DND-41 (cell line): ENCODE measurements at places on chromosomes 6 and 20.

GRCh38 chr20:29690274-29690673 lies 1567.2 kb upstream of the DEFB115 start:
- no peak for DNase-seq

DNA sequence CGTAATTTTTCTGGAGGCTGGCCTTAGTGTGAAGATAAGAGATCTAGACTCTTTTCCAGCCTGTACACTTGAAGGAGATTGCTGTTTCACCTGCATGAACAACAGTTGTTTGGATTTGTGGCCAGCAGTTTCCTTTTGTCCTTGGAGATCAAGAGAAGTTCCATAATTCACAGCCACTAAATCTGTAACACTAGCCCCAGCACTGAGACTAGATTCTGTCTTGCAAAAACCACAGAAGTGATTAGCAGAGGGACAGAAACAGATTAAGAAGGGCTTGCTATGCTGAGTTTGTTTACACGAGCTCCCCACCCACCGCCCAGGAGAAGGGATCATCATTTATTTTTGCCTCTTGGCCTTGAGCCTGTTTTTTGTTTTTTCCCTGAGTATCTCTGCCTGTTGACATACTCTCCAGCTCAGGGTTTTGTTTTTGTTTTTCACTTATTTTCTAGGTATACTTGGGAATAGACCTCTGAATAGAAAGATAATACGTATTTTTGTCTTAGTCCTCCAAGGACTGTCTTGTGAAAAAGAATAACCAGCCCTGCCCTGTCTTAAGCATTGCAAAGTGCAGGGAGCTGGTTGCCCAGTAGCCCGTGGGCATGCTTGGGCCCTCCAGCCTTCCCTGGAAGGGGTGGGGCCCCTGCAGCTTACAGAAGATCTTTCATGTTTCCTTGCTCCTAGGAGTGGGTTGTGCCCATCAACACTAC lies 93.1 kb upstream of the SOX4 start:
- no peak for DNase-seq

DNA sequence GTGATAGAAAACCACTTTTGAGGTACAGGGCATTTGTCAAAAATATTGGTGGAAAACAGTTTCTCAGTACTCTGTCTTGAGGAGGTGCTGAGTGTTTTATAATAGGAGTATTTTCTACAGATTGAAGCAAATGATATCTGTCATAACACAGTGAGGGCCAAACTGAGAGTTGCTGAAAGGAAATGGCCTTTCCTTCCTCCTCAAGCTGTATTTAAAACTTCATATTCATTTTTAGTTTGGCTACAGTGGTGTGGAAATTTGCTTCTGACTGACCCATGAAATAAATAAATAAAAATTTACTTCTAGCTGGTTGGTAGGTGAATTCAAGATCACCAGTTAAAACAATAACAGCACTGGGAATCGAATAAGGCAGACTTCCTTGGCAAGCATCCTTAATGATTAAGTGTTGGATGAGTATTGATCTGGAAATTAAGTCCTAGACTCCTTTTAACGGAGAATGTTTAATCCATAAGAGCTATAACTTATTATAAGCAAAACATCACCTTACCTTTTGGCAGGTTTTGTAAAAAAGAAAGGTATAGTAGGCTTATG lies 828.6 kb upstream of the CITED2 start:
- DNase-seq, result no peak

- DNase-seq, result no peak
Observed at GRCh38 chr20:47230811-47231256, 125.7 kb downstream of the ZMYND8 start.

- no peak for DNase-seq
Observed at GRCh38 chr6:87788141-87788540, 86.1 kb upstream of the AKIRIN2 start.

GRCh38 chr6:148674306-148674705 lies 72.5 kb upstream of the UST start:
- no peak for DNase-seq

DNA sequence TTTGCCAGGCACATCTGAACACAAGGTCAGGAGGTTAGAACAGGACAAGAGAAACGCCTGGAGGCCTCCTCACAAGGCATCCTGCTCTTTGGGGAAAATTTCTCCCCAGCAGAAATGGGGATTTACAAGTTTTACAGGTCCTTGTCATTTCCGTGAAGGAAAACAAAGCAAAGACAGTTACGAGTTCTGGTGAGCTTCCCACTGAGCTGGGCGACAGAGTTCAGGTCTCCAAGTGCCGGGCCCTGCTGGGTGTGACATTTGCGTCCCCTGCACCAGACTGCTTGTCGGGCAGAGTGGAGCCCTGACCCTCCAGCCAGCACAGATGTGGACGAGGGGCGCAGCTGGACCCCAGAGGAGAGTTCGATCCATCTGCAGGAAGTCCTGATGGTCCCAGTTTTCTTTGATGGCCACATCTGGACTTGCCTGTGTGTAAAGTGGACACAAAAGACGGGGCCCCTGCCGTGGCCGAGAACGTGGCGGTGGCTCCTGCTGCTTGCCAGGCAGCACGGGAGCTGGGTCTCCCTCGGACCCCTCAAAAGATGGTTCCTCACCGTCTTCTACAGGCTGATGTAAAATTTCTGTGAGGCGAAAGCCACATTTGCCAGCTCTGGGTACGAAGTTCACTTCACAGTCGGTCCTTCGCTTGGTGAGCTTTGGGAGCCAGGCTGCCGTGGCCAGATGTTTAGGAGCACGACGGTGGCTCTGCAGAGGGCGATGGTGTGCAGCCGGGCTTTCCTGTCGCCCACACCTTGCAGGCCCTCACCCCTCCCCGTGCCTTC lies 5.2 kb upstream of the ADRM1 start:
- no peak for DNase-seq

DNA sequence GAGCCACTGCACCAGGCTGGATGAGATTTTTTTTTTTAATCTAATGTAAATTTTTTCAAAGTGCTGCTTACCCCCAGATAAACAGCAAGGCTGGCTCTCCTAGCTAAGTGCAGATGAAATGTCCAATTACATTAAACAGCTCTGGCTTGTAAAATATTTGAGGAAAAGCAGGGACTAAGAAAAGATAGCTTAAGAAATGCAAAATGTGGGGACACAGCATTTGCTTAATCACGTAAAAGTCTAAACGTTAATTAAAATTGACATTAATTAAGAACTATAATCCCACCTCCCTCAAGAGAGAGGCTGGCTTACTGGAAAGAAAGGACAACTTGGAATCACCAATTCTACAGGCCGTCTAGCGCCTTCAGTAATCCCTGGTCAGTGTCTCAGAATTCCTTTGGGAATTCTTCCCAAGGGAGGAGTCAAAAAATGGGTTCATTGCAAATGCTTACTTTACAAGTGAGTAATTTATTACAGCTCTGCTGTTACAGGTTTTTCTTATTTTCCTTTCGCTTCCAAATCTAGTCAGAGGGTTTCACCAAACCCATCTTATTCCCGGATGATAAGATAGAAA lies 13.6 kb upstream of the MARCKS start:
- no peak for DNase-seq

- DNase-seq, result no peak
Observed at GRCh38 chr20:36493801-36494114, 47.6 kb upstream of the MYL9 start.

GRCh38 chr6:42970871-42971612 lies 7.9 kb downstream of the PEX6 start:
- no peak for DNase-seq

- no peak for DNase-seq
Observed at GRCh38 chr20:59402681-59403080, 102.3 kb downstream of the EDN3 start.

- DNase-seq, result no peak
Observed at GRCh38 chr6:75217193-75217592, 11.3 kb upstream of the COL12A1 start.

- no peak for DNase-seq
Observed at GRCh38 chr20:43903953-43904826, 10.5 kb upstream of the TOX2 start.

DNA sequence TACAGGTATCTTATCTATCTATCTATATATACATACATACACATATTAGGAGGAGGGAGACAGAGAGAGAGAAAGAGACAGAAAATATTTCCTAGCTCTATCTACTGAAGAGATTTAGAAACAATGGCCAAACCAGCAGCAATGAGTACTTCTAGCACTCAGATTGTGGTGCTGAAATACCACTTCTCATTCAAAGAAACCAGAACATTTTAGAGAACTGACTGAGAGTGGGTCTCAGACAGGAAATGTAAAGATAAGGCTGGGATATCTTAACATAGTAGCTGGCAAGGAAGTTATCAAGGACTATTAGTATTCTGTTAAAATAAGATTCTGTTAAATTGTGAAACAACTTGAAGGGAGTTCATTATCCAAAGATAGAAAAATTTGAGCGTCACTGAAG lies 57.0 kb downstream of the DNAAF9 start:
- no peak for DNase-seq

- no peak for DNase-seq
Observed at GRCh38 chr6:86203044-86203443, 560.4 kb upstream of the SYNCRIP start.

GRCh38 chr6:136592930-136593673 lies 42.9 kb upstream of the MAP7 start:
- no peak for DNase-seq

- no peak for DNase-seq
Observed at GRCh38 chr6:121867095-121867494, 431.6 kb downstream of the GJA1 start.

GRCh38 chr6:106591111-106591825 lies 38.0 kb downstream of the RTN4IP1 start:
- no peak for DNase-seq

DNA sequence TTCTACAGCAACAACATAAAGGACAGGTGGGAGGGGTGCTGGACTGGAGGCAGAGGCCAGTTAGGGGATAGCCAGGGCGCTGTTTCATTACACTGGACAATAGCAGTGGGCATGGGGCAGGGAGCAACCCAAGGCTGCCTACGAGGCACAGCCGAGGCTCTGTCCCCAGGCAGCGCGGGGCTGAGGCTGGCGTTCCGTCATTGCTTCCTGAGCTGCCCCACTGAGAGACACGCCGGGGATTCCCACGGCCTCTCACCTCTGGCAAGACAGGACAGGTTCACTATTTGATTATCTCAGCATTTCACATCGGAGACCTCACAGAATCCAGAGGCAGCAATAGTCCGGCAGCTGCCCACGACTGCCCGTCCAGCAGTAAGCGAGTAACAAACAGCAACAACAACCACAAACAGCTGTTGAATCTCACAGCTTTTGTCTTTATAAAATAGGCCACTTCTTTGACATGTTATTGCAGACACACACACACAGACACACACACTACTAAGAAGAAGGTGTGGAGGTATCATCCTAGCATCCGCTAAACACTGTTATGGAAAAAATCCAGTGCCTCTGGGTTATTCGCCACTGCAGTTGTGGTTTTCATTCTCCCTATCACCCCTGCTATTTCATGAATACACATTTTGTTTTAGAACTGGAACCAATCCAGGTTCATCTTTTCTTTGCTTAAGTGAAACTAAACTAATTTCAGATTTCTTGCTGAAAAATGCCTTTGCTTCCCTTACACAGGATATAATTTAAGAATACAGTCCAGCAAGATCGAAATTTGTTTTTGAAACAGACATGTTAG lies 19.5 kb downstream of the KIF25 start:
- no peak for DNase-seq

- no peak for DNase-seq
Observed at GRCh38 chr6:128919412-128920180, 36.7 kb downstream of the LAMA2 start.

- DNase-seq, result no peak
Observed at GRCh38 chr6:140077827-140078560, 703.5 kb upstream of the CITED2 start.

DNA sequence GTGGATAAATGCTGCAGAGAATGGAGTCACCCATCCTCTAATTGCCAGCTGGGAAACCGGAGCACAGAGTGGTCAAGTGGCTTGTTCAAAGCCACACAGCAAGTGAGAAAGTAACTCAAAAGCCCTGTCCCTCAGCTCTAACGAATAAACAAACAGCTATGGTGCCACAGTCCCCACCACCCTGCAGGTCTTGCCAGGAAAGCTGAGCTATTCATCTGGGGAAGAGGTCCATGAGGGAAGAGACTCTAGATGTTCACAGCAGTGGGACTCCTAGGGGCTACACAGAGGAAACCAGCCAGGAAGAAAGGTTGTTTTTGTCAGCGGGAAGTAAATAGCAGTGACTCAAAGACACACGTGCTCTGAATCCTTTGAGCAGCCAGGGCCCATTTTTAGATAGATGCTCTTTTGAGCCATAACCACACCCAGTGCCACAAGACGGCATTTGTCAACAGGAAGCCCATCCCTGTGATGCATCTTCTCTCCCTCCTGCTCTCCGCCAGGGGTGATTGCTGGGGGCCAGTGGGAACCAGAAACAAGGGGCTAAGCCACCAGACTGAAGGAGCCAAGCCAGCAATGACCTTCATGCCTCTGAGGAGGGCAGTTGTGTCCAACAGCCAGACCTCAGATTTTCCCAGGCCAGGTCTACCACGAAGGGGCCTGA lies 32.4 kb upstream of the TCP11 start:
- DNase-seq, result no peak

GRCh38 chr6:132604635-132605152 lies 15.2 kb upstream of the TAAR5 start:
- DNase-seq, result no peak

DNA sequence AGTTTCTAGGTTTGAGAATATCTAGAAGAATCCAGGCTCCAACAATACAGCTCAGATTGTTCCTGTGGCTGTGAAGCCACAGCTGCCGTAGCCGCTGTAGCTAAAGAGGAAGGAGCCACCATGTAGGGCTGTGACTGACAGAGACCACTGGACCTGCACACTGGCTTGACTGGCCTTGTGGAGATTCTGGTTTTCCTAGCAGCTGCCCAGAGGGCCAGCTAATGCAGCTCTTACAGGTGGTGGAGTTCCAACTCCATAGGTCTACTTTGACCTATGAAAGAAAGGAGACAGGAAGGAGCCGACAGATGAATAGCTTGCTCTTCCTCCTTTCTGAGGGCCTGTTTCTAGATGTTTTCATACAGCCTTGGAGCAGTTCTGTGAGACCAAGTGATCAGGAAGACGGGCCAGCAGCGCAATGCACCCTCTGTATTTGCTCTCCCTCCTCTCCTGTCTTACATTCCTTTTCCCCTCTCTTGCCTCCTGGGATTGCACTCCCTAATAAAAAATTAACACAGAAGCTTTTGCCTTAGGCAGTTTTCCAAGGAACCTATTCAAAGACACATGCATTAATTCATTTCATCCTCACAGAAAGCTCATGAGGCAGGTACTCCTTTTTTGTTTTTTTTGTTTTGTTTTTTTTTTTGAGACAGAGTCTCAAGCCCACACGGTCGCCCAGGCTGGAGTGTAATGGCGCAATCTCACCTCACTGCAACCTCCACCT lies 51.8 kb upstream of the MYB start:
- DNase-seq, result peak; percentile 43
